NCI-H2081 (cell line): ENCODE measurements at places on chromosomes 6 and 20.

- peak; percentile 48 for DNase-seq
Measured at GRCh38 chr20:48986899-48987298, 59.2 kb upstream of the CSE1L start.

DNA sequence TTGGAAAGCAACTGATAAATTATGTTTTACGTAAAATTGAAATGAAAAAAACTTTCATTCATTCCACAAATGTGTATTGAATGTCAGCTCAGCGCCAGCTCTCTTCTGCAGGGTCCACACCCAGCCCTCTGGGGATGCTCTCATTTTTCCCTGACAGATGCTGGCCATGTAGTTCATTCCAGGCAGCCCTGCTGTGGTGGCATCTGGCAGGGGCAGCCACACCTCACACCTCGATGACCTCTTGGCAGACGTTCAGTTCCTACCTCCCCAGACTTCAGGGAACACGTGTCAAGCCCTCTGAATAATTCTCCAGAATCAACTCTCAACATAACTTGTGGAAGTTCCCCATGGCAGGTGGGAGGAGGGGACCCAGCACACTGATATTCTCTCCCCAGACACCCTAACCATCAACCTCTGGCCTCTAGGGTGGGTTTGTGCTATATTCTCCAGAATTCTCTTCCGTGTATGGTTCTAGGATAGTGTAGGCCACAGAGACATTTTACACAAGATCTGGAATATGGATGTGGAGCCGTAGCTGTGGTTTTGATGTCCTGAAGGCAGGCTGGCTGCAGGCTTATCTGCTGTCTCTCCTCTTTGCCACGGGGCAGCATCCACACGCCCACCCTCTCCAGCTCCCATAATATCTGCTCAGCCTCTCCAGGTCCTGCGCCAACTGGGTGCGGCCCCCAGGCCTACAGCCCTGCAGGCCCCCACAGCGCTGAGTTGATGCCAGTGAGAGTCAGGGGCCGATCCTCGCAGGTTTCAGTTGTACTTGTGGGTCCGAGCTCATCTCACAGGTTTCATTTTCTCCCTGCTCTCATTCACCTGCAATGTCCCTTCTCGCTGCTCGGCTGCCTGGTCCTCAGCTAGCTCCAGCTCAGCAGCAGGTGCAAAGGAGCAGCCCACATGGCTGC is 175.8 kb upstream of the ARID1B start:
- no peak for DNase-seq

DNA sequence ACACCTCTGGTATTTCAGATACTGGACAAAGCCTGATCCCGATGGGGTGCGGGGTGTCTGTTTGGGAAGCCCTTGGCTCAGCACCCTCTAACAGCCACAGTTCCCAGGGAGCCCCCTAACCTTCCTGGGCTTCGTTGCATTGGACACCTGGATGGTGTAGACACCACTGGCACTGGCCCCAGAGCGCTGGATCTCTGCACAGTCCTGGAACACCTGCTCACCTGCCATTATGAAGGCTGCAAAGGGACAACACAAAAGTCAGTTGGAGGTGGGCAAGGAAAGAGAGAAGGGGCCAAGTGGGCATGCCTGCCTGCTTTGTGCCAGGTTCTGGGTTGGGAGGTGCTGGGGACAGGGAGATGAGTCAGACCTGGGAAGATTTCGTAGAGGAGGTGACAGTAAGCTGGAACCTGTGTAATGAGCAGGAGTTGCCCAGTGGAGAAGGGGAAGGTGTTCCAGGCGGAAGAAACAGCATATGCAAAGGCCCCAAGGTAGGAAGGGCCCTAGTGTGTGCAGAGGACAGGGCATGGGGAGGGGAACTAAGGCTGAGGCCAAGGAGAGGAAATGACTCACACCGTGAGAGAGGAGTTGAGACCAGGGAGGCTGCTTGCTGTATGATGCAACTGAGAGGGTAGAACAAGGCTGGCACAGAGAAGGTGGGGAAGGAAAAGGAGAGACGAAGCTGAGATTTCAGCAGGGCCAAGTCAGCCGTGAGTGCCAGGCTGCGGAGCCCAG is 34.9 kb downstream of the ANGPT4 start:
- no peak for DNase-seq

DNA sequence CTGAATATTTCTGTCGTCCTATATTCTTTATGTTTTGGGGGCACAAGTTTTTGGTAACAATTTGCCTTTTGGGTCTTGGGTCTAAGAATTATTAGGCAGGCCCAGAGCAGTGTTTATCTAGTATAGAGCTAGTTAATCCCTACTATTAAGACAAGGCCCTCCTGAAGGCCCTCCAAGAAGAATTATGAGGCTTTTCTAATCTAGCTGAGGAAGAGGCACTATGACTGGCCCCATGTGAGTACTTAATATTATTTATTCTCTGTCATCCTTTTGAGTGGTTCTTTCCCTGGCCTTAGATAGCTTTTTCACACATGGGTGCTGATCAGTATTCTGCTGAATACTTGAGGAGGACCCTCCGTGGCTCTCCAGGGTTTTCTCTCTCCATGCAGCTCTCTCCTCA is 25.1 kb downstream of the CHMP4B start:
- no peak for DNase-seq

GRCh38 chr6:111605100-111605751 is 452 bp downstream of the TRAF3IP2 start:
- DNase-seq, result no peak

GRCh38 chr6:37985355-37985754 is 165.8 kb downstream of the ZFAND3 start:
- DNase-seq, result no peak

- peak; percentile 50 for DNase-seq
Measured at GRCh38 chr6:4727671-4728435, 48.4 kb upstream of the CDYL start.

DNA sequence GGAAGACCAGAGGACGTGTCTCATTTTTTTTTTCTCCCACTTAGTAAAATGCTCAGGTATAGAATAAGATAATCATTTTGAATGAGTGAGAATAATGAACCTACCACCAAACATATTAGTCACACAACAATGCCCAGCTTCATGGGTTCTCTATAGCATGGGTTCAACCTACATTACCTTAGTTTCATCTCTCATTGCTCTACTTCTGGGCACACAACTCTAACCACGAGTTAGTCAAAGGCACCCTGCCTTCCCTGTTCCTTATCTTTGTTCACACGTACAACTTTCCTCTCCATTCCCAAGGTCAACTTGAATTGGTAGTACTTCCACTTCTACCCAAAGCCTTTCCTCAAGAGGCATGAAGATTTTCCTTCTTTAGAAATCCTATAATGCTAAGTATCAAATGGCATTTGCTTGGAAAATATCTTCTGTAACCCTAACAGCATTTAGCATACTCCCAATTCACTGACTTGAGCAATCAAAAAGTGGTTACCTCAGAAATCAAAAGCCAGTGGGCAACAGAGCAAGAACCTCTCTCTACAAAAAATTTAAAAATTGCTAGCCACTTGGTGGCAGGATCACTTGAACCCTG is 20.9 kb downstream of the DEK start:
- DNase-seq, result no peak

DNA sequence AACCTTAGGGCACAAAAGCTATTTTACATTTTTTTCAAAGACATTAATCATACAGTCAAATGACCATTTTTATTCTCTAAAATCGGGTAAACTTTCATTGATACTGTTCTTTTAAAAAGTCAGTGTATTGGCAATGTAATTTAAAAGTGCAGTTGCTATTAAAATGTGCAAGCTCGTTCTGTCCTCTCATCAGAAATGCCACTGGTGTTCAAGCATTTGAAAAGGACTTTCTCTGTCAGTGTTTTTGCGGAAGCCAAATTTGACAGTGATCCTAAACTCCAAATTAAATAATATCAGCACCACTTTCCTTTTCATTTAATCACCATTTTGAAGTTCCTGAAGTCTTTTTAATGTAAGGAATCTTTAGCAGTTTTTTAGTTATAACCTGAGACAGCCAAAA is 69.6 kb downstream of the AFG1L start:
- DNase-seq, result no peak

DNA sequence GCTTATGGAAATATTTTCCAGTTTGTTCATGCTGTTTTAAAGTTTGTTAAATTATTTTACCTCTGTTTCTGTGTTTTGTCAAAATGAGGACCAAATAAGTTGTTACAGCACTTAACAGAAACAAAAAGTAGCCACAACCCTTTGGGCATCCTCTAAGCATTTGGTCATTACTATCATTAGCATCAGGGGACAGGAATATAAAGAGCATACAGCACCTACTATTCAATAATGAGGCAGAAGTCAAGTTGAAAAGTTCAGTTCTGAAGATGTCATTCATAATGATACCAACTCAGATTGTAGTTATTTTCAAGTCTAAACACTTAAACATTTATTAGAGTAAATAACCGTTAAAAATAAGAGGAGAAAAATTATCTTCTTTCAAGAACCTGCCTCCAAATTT is 862.3 kb upstream of the FLRT3 start:
- DNase-seq, result no peak

- no peak for DNase-seq
Measured at GRCh38 chr20:62733891-62734290, 25.3 kb downstream of the NTSR1 start.

DNA sequence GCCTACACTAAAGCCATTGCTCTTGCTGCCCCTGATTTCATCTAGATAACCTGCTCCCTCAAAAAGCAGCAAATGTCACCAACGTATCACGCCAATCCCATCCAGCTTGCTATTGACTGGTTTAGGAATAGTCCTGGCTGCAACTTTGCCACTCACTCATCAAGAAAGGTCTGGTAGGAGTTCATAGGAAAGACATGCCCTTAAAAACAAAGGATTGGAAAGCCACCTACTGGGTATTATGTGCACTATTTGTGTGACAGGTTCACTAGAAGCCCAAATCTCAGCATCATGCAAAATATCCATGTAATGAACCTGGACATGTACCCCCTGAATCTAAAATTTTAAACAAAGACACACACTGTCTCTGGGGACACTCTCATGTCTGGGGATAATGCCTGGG is 170.4 kb upstream of the COL21A1 start:
- DNase-seq, result no peak

GRCh38 chr6:79782792-79783580 is 151.9 kb downstream of the SH3BGRL2 start:
- DNase-seq, result no peak

DNA sequence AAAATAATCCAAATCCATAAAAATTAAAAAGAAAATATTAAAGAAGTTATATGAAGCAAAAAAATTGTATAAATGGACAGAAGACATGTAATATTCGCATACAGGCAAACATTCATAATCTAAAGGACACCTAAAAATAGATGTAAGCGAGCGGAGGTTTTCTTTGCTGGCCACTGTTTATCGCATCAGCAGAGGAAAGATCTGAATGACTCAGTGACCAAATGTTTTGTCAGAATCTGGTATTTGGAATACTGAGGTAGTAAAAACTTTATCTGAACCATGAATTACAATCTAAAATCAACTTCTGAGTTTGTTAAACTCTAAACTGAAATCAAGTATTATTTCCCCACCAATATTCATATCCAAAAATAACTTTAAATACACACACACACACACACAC is 7.8 kb downstream of the TSPYL4 start:
- DNase-seq, result no peak

GRCh38 chr6:44305200-44305725 is 7.9 kb downstream of the AARS2 start:
- DNase-seq, result no peak

GRCh38 chr20:40230486-40230885 is 458.6 kb downstream of the MAFB start:
- no peak for DNase-seq

DNA sequence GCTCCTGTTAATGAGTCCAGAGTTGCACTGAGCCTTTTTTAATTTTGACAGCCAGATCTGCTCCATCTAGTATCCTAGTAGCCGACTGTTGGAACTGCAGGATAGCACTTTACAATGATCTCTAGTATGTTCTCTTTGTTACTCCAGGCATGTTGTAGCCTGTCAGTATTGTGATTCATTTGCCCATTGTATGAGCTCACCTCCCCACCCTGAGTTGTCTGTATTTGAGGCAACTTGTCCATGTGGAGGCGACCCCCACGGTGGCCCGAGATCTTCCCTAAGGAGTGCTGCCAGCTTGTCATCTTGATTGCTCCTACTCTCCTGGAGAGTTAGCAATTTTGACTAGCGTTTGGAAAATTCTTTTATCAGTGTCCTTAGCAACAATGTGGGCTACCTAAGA is 67.2 kb downstream of the DHX35 start:
- no peak for DNase-seq

GRCh38 chr6:37092923-37093727 is 76.8 kb upstream of the PIM1 start:
- DNase-seq, result no peak

DNA sequence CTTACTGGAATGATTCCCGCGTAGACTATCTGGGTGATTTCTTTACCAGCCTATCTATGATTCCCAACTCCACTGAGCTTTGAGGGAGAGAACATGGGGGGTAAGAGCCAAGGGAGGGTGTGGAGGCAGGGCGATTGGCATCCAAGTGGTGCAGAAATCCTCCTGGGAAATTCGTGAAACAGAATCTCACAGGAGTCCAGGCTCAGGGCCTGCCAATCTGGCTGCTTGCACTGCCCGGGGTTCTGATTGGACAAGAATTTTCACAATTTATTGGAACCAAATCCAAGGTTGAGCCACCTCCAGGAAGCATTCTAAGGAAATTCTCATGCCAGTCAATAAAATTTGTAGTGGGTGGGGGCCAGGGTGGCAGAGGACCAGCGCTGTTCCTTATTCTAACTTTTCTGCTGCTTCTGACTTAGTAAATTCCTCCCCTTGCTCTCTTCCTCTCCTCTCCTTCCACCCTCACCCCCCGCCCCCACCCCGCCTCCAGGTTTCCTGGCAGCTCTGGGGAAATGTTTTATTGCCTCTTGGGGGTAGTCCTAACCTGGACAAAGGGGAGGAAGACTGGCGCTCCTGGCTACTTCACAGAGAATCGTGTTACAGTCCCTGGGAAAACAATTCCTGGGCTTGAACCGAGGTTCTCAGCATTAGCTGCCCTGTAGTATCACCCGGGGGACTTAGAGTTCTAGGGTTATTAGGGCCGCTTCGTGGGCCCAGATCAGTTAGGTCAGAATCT is 3.1 kb downstream of the BMP6 start:
- no peak for DNase-seq

DNA sequence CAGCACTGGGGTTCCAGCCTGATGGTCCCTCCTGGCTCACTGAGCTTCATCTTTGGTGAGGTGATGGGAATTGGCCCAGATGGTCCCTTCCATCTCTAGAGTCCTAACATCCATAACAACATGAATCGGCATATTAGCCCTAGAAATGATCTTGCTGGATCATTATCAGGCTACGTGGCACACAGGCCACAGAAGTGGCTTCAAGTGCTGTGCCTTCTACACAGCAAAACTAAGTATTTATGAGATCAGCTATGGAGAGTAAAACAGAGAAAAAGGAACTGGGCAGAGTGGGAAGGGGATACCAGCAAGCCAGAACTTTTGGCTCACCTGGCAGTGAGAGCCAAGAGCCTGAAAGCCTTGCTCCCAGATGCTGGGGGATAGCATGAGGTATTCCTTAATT is 116.9 kb downstream of the TRERF1 start:
- no peak for DNase-seq

GRCh38 chr6:64672131-64672530 is 1034.9 kb downstream of the EYS start:
- DNase-seq, result no peak

GRCh38 chr6:28490205-28490890 is 25.2 kb downstream of the GPX6 start:
- DNase-seq, result no peak

- no peak for DNase-seq
Measured at GRCh38 chr6:12261502-12261901, 28.7 kb upstream of the EDN1 start.
